ENCODE measurements at places on chromosomes 11 and 22. TPM values are rescaled to one million over a fixed set of nuclear protein-coding genes. Genes with fewer than 3 reads are reported as not detected.

FREY1 gene
- total RNA-seq = not detected

MS4A1 gene
- 1.8 TPM for total RNA-seq

PRRG4 gene
- total RNA-seq = 0.83 TPM

CLDN5 gene
- 70.1 TPM for total RNA-seq

SCO2 gene
- total RNA-seq = not detected

SLN gene
- 159 TPM for total RNA-seq

DNA sequence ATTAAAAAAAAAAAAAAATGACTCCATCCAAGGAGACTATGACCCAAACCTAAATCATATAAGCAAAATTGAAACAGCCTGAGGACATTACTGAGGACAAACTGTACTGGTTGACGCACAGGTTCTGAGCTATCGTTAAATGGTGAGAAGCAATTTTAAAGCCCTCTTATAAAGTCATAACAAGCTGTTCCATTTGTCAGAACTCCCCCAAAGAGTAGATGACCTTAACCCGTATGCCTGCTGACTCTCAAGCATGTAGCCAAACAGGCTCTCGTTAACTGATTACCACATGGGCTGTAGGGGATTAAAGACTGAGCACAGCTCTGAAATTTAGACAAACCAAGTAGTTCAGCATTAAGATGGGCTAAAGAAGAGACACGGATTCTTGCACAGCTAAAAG, 2.2 kb downstream of the CRYAB start:
- no peak for DNase-seq

DNA sequence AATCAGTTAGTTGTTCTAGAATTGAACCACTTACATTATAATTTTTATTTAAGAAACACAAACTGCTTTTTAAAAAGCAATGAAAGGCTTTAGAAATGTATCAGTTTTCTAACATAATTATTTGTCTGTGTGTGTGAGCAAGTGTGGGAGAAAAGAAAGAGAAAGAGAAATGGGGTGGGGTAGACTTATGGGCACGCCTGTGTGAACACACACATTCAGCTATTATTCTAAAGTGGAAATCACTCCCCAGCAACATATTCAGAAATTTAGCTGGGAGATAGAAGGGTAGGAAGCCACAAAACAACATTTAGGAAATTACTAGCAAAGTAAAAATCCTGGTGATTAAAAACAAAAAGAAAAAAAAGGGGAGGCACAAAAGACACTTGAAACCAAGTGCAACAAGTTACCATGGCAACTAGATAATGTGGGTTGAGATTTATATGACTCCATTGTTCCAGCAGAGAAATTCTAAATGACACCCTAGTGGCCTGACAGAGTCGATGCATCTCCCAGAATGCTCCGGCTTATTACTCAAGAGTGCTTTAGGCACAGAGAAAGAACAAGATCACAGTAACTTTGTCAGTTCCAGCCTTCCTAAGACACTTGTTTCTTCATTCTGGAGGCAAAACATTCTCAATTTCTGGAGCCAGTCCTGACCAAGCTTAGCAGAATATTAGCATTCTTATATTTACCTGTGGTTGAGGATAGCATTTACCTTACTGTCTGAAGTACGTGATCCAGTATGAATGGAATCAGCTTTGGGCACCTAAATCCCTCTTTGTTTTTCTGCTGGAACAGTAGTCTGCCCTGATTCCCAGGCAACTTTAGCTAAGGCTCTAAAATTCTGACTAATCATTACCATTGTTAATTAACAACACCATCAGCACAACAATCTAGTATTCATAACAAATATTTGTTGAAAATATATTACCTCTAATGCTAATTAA, 444.4 kb downstream of the DLG2 start:
- no peak for DNase-seq

GRCh38 chr22:27419473-27419872, 382.1 kb downstream of the MN1 start:
- no peak for DNase-seq

DNA sequence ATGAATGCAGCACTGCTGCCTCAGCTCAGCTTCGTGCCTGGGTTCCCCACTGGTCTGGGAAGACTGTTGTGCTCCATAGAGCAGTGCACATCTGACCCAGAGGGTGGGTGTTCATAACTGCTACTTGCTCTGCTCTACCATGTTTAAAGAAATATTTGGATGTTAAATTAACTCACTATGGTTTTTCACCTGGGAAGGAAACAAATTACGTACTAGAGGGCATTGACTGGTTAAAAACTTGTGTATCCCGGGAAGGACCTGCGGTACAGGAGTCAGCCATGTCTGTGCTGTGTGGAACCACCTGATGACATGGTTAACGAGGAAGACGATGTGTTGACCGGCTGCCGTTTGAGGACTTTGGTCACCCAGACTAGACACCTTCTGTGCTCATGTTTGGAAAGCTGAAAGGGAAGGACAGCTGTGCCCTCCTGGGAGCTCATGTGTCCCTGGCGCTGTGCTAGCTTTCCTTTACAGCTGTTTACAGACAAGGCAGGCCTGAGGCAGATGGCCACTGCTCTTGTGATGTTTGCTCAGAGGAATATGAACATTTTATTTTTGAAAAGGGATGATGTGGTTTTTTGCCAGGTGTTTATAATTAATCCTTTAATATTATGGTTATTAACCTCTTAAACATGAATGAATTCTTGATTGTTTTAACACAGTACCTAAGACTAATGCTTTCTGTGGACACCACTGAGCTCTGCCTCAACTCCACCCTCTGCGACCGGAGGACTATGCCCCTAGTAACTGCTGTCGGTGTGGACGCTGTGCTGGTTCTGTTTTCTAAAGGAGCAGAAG, 14.3 kb upstream of the AIFM3 start:
- peak; percentile 41 for DNase-seq

DNA sequence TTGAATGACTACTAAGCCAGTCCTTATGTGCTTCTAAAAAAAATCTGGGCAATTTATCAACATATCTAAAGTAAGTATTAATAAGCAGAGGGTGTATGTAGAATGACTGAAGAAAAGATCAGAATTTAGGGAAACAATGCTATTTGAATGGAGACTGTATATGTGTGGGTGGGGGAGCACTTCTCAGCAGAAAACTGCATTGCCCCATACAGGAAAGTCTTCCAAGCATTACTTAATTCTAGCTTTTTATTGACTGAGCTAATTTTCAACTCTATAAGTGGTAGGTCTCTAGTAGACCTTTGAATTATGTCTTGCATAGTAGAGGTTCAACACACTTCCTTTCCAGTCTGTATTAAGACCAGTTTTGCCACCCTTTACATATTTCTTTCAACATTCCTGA, 41.7 kb downstream of the CASP12 start:
- no peak for DNase-seq

GRCh38 chr11:76119032-76119431, 87.3 kb downstream of the WNT11 start:
- DNase-seq = no peak

DNA sequence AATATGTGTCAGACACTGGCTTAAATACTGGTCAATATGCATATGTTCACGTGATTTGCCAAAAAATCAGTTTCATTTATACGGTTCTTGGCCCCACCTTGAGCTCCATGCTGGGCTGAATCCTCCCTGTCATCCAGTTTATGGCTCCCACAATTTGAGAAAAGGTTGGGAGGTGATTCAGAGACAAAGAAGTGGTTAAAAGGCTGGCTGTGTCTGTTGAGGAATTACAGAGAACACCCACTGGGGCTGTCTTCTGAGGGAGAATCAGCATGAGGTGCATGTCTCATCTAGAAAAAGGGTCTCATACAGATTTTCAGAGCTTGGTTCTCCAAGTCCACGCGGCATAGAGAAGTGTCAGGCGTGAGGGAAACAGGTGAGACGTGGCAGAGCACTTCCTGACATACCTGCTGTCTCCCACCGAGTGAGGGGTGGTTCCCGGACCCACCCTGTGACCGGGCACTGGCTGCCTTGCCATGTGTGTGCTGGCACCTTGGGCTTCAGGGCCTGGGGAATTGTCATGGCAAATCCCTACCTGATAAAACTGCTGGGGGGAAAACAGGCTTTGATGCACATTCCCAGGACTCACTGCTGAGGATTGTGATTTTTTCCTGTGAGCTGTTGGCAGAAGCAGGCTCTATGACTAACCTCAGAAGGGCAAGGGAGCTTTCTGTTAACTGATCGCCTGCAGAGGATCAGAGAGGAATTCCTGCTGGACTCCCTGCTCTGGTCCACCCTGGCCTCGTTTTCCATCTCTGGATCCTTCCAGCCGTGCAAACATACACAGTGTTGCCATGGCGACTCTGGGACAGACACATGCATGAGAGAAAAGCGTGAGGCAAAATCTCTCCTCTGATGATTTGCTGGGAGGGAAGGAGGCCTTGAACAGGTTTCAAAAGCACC, 223.6 kb downstream of the ADAMTS15 start:
- peak; percentile 91 for DNase-seq

- DNase-seq = no peak
These were observed 21.4 kb upstream of the RCN1 start for GRCh38 chr11:32069361-32070058.

- DNase-seq = no peak
These were observed 1818.1 kb upstream of the RAG2 start for GRCh38 chr11:38416141-38416540.

DNA sequence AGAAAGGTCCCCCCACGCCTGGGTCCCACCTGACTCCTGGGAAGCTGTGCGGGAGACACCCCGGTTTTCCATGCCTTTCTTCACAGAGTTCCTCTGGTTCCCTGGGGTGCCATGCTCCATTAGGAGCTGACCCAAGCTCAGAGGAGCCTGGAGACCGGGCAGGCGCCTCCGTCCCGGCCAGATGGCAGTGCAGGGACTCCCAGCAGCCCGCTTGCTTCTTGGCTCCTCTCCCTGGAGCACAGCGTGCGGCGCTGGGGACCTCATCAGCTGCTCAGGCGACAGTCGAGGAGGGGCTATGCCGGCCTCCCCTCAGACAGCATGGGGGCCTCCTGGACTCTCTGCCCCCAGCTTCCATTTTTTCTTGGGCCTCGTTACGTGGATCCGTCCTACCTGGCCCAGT, 13.1 kb upstream of the TTLL12 start:
- DNase-seq = no peak
